D721Med (cell line): ENCODE measurements at places on chromosomes 1 and 21.

GRCh38 chr1:5750186-5751162 is 241.8 kb downstream of the NPHP4 start:
- DNase-seq = no peak

DNA sequence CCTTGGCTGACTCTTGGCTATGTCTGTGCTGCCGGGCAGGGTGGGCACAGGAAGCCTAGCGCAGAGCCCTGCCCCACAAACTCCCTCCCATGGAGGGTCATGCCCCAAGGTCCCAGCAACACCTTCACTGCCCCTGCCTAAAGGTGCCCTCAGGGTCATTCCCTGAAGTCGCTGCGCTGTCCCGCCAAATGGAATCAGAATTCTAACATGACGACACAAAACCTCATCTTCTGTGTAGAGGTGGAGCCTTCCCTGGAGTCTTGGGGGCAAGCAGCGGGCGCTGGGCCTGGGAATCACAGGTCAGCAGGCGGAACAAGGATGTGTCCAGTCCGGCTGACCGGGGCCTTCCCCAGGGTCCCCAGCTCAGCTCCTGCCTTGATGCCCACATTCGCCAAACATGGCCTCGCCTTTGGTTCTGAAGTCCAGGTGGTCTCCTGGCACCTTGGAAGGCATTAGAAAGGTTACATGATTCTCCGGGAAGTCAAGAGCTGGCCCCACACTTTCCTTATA is 17.3 kb downstream of the TMEM201 start:
- DNase-seq = no peak

- no peak for DNase-seq
Measured at GRCh38 chr21:44848821-44849521, 24.5 kb downstream of the PTTG1IP start.

GRCh38 chr1:234588386-234588785 is 21.6 kb downstream of the IRF2BP2 start:
- peak; percentile 75 for DNase-seq

GRCh38 chr21:41974752-41975053 is 20.9 kb upstream of the C2CD2 start:
- no peak for DNase-seq

DNA sequence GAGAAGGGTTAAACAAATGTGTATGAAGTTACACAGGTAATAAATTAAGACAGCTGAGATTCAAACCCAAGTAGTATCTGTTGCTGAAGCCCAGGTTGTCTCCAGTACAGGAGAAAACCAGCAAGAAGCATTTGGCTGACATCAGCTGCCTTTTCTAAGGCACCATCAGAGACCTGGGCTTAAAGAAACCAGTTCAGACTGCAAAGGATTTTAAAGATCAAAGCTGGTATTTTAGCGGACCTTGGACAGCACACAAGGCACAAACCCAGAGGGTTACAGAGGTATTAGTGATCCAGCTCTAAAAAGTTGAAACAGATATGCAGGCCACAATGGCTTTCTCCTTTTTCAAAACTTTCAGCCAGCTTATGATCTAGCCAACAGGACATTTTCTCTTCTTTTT is 23.4 kb downstream of the BEND5 start:
- no peak for DNase-seq

- no peak for DNase-seq
Measured at GRCh38 chr1:184577319-184577718, 177.3 kb downstream of the EDEM3 start.

DNA sequence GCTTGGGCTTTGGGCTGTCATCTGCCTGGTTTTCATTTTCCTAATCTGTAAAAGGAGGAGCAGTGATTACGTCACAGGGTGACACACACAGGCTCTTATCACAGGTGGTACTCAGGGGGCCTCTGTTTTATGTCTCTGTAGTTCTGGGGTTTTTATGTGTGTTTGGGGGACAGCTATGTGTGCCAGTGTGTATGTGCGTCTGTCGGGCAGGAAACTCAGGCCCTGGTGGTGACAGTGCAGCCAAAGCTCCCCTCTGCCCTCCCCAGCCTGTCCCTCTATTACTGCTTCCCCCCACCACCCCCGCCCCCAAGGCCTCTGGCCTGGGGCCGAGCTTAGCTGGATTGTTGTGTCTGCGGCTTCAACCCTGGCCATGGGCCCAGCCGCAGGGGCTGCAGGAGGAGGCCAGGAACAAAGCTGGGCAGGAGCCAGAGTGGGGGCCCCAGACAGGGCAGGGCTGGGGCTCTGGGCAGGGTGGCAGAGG is 13.3 kb downstream of the MFAP2 start:
- no peak for DNase-seq
